ENCODE measurements at places on chromosomes 2 and 18. TPM values are rescaled to one million over a fixed set of nuclear protein-coding genes. Genes with fewer than 3 reads are reported as not detected.

Gene MYL12B
- 581 TPM for total RNA-seq

Gene CENPA
- total RNA-seq = 6.5 TPM

Gene TTN
- total RNA-seq = 1.7 TPM

DNA sequence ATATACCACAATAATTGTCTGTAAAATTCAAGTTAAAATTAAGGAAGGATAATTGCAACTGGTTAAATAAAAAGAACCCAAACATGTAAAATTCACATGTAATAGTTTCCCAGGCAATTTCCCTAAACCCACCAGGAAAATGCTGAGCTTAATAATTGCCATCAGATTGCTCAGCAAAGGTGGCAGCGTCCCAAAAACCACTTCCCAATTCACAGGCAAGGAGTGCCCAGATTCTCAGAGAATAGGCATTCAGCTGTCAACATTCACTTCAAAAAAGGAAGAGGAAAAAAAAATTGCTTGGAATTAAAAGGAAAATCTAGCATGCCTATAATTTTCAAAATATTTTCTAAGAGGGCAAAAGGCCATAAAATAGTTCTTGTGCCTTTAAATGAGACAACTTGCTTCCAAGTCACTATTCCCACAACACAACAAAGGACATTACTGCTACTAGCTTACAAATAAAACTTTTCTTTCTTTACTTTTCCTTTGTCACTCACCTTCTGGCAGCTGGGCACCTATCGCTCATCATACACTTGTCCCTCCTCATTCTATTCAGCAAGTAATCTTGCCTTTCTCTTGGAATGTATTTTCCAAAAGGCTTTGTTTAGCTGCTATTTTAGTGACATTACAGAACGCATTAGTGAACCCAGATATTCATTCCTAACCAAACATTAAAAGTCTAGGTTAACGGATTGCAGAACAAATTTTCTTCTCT is 15.2 kb downstream of the SRBD1 start:
- DNase-seq = no peak

DNA sequence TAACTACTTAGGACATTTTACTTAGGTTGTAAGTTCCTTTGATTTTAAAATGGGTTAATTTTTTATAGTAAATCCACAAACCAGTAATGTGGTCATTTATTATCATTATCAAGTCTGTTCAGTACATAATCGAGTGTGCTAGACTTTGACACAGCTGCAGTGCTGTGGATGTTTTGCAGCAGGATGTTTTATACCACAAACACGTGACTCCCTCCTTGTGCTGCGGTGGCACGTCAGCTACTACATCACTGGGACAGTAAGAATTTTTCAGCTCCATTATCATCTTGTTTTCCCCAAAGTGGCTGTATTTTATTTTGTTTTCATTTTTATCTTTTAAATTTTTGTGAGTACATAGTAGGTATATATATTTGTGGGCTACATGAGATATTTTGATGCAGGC is 70.0 kb downstream of the ATP9B start:
- DNase-seq = no peak

DNA sequence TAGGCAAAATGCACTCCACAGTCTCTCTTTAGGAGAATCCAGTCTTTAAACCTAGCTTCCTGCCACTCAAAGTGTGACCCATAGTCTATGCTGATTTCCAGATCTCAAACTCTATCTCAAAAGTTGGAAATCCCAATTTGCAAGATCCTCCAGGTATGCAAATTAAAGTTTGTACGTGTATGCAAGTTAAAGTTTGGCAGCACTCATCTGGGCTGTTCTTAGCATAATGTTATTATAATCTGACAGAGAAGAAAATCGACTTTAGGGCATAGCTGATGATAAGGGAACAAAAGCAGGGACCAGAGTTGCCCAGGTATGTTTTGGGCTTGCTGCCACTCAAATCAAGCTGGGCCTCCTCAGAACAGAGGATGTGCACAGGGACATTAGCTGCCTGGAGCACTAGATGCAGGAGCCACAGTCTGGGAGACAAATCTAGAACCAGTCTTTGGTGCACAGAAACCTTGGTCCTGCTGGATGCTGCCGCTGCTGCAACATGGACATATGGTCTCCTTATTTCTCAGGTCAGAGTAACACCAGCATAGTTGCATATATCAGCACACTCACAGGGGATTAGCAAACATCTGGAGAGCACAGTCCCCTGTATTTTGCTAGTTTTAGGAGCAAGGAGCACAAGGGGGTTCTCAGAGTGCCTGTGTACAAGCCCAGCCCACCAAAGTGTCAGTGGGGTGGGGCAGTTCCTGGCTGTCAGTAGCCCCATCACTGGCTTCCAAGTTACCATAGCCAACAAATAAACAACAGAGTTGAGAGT is 242.6 kb downstream of the TTC32 start:
- no peak for DNase-seq

- no peak for DNase-seq
These were observed 41.3 kb downstream of the PDCL3 start for GRCh38 chr2:100603948-100604633.

GRCh38 chr2:215705771-215706361 is 270.0 kb upstream of the FN1 start:
- DNase-seq = no peak

Measured in left colon (tissue), 2 donors.